Activated CD4-positive, alpha-beta T cell treated with anti-CD3 and anti-CD28 coated beads for 36 hours (primary cell): ENCODE measurements at places on chromosomes 16 and 17. TPM values are rescaled to one million over a fixed set of nuclear protein-coding genes. Genes with fewer than 3 reads are reported as not detected.

Gene PIRT
- total RNA-seq: not detected

DNA sequence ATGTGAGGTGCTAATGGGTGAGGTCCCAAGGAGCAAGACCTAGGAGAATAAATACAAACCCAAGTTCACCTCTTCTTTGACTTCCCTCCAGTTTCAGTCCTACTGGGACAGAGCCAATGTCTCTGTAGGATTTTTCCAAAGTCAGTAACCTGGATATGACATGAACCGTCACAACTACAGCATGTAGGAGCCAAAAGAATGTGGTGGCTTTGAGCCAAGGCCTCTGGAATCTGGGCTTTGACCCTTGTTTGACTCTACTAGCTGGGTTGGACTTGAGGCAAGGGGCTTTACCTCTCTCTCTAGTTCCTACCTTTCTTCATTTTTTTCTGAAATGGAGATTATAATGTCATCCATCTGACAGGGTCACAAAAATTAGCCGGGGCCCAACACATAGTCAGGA lies 91.4 kb downstream of the CACNG3 start:
- DNase-seq: no peak

- DNase-seq: no peak
These were observed 43.4 kb downstream of the CCDC42 start for GRCh38 chr17:8701221-8701620.

DNA sequence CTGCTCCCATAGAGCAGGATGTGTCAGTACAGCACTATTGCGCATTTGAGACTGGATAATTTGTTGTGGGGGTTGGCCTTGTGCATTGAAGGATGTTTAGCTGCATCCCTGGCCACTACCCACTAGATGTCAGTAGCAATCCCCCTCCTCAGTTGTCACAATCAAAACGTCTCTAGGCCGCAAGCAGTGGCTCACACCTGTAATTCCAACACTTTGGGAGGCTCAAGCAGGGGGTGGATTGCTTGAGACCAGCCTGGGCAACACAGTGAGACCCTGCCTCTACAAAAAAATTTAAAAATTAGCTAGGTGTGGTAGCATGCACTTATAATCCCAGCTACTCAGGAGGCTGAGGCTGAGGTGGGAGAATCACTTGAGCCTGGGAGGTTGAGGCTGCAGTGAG lies 48.4 kb downstream of the CENPV start:
- DNase-seq: peak; percentile 32
